Eye (tissue), 1 donor: ENCODE measurements at places on chromosomes 6 and 20.

DNA sequence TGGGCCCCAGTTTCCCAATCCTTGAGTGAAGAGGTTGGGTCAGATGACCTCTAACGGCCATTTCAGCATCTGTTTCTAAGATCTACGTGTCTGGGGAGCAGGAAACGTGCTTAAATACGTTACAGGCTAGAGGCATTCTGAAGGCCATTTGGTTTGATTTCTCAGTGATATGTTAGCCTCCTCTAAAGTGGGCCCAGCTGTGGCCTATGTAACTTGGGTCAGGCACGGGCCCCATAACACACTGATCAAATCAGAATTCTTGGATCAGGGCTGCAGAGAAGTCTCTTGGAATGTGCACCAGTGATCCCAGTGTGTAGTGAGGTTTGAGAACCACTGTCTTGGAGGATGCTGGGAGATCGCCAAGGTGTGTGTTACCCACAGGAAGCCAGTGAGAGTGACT is 36.1 kb upstream of the TGM3 start:
- DNase-seq = no peak

DNA sequence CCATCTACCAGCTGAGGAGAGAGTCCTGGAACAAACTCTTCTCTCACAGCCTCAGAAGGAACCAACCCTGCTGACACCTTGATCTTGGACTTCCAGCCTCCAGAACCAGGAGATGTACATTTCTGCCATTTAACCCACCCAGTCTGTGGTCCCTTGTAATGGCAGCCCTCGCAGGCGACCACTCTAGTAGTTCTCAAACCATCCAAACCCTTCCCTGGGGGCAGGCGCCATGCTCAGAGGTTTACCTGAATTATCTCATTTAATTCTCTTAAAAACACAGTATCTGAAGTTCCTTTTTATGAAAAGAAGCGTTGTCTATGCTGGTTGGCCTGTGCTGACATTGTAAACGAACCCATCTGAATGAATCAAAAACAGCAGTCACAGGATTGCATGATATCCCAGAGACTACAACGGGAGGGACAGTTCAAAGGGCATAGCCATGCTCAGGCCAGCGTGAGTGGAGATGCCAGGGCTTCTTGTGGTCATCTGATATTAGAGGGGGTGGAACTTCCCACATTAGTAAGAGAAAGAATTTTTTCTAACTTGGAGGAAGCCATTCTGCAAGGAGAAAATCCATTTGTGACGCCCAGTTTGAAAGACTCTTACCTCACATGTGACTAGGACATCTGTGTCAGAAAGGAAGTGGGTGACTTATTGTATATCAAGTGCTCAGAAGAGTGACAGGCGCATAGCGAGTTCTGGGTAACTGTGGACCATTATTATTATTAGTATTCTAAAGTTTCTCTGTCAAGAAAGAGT is 17.2 kb upstream of the TAGAP start:
- DNase-seq = no peak

DNA sequence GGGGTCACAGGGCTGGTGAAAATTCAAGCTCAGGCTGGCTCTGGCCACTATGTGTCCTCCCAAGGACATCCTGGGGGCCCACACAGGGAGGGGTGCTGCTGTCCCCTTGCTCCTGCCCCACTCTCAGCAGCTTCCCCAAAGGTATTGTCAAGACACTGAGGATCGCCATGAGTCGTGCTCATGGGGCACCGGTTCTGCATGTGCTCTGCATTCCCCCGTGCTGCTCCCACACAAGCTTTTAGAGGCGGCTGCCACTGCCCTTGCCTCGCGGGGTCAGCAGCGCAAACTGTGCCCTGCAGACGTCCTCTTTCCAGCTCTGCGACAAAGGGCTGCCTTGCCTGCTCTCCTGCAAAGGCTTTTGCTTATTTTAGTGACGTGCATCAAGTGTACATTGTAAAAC is 179.8 kb downstream of the ERMARD start:
- no peak for DNase-seq

- no peak for DNase-seq
Measured at GRCh38 chr6:157592541-157592940, 211.6 kb downstream of the ZDHHC14 start.

GRCh38 chr6:46352541-46353268 is 138.5 kb downstream of the RCAN2 start:
- no peak for DNase-seq

DNA sequence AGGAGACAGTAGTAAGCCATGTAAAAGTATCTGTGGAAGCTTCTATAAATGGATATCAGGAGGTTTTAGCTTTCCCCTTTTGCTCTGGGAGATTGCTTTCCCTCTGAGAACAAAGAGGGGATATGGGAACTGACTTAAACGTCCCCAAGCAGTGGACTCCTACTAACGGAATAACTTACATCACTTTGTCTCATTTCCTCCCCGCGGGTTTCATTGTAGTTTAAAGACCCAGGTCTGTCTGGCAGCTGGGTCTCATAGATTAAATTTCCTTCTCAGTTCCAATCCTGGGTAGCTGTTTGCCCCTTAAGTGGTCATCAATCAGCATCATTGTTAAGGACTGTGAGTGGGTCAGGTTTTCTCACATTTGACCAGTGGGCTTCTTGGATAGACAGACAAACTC is 68.7 kb downstream of the PLAGL1 start:
- no peak for DNase-seq

- DNase-seq = no peak
Measured at GRCh38 chr6:3321875-3322274, 63.1 kb downstream of the PSMG4 start.

DNA sequence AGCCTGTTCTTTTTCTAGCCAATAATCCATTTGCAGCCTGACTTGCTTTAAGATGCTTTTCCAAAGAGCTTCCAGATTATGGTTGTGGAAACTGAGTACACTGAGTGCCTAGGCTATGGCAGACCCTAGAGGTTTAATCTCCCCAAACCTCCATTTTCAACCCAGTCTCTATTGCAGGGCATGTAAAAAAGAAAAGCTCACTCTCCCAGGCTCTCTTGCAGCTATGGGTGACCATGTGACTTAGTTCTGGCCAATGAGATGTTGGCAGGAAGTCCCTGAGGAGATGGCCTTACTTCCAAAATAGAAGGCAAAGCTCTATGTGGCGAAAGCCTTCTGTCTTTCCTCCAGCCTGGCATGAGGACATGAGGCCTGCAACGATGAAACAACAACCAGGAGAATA is 3.8 kb downstream of the PDRG1 start:
- peak; percentile 22 for DNase-seq

DNA sequence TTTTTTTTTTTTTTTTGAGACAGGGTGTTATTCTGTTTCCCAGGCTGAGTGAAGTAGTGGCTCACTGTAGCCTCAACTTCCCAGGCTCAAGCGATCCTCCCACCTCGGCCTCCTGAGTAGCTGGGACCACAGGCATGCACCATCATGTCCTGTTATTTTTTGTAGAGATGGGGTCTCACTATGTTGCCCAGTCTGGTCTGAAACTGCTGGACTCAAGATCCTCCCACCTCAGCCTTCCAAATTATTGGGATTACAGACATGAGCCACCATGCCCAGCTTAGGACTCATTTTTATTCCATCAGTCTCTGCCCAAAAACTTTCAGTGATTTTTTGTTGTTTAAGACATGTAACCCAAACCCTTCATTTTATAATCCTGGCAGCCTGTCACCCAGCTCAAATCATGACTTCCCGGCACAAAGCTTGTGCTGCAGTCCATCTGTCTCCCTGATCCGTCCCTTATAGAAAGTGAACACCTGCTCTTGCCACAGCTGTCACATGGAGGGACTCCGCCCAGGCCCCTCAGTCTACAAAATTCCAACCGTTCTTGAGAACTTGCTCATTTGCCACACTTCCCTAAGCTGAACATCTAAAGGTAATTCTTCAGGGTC is 183.9 kb upstream of the JARID2 start:
- DNase-seq = no peak

GRCh38 chr6:96521306-96521643 is 331 bp upstream of the UFL1 start:
- DNase-seq = no peak

DNA sequence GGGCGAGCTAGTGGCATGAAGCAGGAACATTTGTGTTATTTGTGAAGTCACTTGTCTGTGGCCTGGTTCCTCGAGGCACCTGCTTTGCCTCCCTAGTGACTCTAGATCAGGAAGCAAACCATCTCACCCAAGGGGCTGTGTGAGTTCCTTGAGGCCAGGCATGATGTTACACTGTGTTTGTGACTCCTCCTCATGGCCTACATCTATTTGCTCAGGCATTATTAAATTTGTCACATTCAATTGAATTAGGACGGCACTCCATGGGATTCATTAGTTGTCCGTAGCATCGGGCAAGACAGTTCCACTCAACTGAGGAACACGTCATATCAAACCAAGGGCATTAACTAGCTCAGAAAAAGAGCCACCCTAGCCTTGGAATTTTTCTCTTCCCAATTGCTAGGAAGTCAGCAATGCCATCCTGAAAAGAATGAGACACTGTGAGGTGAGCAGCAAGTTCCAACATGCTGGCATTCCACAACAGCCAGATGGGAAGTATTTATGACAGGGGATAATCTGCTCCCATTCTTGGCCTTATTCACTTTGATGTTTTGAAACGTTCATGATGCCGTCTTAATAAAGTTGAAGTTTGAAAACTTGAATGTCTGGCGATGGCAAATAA is 17.2 kb downstream of the TMEM200A start:
- peak; percentile 34 for DNase-seq

DNA sequence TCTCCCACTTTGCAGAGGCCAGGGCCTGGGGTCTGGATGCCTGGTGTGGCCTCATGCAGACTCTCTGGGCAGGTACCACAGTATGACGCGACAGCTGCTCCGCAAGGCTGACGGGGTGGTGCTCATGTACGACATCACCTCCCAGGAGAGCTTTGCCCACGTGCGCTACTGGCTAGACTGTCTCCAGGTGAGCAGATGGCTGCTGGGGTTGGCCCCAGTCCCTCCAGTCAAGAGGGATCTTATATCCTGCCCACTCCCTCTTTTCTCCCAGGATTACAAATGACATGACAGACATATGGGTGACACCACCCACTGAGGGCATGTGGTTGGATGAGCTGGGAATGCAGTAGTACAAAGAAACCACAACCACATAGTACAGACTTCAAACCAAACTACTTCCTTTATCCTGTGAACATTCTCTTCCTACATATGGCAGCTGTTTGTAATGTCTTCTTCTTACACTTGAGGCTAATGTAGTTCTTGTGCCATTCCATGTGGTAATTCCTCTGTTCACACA is 29.9 kb downstream of the RAB44 start:
- DNase-seq = no peak

GRCh38 chr20:36308986-36309385 is 2.8 kb downstream of the DLGAP4 start:
- DNase-seq = no peak

DNA sequence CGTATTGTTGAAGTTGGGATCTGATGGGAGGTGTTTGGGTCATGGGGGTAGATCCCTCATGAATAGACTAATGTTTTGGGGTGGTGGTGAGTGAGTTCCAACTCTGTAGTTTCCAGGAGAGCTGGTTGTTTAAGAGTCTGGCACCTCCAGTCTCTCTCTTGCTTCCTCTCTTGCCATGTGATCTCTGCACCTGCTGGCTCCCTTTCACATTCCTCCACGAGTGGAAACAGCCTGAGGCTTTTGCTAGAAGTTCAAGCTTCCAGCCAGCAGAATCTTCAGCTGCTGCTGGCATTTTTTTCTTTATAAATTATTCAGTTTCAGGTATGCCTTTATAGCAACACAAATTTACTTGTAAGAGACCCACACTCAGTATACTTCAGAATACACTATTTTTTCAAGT is 1021.6 kb downstream of the EYS start:
- no peak for DNase-seq

DNA sequence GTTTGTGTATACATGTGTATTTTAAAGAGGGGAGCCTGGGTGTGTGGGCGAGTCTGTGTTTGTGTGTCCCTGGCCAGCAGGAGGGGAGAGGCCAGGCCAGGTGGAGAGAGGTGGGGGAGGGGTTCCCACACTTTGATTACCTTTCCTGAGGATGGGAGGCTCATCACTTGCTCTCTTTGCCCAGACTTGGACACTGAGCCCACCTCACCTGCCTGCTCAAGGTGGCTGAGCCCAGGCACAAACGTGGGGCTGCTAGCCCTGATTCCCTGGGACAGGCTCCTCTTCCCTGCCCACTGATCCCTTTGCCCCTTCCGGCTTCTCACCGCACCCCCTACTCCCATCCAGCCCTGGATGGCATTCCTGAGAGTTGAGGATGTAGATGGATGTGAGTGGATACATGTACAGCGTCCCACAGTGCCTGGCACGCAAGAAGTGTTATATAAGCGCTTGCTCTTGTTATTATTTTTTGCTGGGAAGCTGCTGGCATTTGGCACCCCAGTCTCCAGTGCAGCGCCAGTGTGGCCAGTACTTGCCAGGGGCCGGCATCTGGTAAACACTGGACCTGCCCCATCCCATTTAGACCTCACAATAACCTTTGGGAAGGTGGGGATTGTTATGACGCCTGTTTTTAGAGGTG is 2.7 kb downstream of the CEBPB start:
- no peak for DNase-seq

DNA sequence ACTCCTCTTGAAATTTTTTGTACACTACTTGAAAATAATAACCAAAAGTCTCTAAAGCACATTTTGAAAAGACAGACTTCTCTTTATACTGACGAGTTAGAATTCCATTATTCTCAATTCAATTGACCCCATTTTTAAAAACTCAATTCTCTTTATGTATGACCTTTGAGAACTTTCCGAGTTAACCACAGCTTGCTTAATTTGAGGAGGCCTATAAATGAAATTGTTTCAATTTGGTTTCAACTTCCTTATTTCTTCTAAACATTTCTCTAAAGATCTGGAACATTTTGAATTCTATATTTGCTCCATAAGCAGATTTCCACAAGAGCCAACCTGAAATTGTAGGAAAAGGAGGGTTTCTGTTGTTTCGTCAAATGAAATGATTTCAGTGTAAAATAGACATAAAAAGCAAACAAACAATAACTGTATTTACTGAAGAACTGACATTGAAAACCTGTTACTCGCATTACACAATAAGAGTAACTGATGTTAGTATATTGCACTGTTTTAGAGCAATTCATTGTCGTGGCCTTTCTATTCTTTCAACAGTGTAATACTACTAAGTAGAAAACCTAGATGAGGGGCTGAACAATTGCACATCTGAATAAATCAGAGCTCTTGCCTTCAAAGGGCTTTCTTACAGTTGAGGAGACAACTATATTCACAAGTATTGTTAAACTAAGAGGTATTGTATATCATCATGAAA is 223.6 kb downstream of the HIVEP2 start:
- no peak for DNase-seq

DNA sequence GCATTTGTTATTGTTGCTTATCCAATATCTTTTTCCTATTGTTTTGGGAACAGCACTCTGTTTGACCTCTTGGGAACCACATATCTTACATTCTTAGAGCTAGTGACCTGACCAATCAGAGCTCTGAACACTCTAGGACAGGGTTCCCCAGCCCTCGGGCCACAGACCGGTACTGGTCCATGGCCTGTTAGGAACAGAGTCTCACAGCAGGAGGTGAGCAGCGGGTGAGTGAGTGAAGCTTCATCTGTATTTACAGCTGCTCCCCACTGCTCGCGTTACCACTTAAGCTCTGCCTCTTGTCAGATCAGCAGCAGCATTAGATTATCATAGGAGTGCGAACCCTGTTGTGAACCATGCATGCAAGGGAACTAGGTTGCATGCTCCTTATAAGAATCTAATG is 226.0 kb upstream of the TSHZ2 start:
- peak; percentile 72 for DNase-seq
